Mesenchymal stem cell (in vitro differentiated cells and primary cell): ENCODE measurements at places on chromosomes 7 and 10.

GRCh38 chr10:23422003-23422411 lies 16.9 kb upstream of the OTUD1 start:
- peak; percentile 62 for DNase-seq

DNA sequence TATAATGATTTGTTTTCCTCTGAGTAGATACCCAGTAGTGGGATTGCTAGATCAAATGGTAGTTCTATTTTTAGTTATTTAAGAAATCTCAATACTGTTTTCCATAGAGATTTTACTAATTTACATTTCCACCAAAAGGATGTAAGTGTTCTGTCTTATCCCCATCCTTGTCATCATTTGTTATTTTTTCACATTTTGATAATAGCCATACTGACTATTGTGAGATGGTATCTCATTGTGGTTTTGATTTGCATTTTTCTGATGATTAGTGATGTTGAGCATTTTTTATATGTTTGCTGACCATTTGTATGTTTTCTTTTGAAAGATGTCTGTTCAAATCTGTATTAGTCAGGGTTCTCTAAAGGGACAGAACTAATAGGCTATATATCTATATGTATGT lies 160.0 kb upstream of the TMEM229A start:
- DNase-seq, result peak; percentile 15

GRCh38 chr7:25885057-25885576 lies 266.9 kb upstream of the NFE2L3 start:
- no peak for DNase-seq

DNA sequence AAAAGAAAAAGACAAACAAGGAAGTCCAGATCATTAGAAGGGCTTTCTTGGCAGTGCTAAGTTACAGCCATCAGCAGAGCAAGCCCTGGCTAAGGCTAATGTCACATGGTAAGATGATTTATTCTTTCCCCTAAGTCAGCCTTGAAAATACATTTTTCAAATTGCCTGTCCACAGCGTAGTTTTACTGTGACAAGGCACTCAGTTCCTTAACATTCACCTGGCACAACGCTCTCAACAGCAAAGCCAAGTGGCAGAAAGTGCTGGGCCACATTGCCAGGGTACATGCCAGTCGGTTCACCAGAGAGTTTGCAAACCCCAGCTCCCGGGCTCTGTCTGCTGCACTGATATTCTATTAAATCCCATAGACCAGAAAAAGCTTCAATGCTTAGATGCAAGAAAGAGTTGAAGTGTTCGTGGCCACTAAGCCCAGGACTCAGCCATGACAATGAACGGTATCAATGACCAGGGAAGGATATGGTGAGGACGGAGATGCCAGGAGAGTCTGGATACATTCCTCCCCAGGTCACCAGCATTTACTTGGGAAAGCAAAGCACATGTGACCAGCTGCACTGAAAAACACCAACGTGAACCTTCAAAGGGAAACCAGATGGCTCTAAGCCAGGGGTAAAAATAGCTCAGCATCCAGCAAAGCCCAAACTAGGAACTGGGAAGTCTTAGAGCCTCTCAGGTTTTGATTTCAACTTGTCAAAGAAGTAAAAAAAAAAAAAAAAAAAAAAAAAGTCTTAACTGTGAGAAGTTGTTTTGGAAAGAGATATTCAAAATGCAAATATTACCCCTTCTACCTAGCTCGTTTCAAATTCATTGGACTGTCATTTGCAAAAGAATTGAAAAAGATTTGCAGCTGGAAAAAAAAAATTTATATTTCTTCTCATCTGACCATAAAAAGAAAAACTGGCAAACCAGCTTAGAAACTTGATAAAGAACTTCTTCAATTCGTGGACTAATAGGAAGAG lies 23.9 kb upstream of the MPP7 start:
- DNase-seq, result peak; percentile 37

- DNase-seq, result no peak
Observed at GRCh38 chr10:131703941-131704340, 196.9 kb upstream of the PPP2R2D start.

DNA sequence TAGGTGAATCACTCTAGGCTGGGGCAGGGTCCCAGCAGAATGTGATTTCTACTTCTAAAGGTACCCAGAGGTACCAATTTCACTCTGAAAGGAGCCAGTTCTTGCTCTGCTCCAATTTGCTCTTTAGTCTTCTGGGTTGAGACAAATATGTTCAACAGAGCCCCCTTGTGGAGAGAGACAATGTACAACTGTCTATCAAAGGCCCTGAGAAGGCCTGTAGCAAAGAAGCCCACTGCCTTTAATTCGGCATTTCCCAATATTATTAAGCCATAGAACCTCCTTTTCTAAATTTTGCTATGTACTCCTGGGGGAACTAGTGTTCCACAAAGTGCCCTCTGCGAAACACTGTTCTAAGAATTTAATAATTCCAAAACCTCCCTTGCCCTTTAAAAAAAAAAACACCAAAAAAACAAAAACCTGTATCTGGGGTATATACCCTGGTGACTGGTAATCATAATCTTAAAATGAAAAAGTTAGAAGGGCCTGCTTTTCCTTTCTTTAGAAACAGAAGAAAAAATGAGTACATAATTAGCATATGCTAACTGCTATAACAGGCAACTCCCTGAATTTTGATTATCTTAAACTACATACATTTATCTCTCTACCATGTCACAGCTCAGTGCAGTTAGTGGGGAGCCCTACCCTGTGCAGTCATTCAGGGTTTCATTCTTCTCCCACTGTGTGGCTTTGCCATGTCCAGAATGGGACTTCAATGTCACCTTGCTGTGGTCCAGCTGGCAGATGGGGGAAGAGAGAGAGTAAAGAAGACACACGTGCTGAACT lies 160.9 kb upstream of the BMPER start:
- no peak for DNase-seq

DNA sequence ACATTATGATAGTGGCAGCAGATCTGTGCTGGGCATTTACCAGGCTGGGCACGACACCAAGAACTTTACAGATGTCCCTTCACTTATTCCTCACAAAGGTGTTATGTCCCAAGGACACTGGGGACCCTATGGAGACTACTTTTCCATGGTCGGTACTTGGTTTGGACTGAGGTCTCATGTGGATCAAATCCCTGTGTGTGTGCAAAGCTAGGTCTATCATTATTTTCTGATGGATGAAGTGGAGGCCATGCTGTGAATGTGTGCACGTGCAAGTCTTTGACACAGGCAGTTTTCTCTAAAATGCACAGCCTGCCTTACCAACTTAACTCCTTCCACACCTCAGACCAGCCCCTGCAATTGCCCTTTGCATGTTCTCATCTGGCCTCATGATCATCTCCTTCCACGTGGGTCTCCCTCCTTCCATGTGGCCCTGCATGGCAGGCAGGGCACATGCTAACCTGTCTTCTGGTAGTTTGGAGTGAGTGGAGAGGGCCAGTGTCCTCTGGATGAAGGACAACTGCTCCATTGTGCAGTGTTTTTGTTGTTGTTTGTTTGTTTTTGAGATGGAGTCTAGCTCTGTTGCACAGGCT lies 16.0 kb upstream of the ZNF273 start:
- no peak for DNase-seq

GRCh38 chr10:29454250-29454649 lies 165.4 kb downstream of the LYZL1 start:
- DNase-seq, result no peak

DNA sequence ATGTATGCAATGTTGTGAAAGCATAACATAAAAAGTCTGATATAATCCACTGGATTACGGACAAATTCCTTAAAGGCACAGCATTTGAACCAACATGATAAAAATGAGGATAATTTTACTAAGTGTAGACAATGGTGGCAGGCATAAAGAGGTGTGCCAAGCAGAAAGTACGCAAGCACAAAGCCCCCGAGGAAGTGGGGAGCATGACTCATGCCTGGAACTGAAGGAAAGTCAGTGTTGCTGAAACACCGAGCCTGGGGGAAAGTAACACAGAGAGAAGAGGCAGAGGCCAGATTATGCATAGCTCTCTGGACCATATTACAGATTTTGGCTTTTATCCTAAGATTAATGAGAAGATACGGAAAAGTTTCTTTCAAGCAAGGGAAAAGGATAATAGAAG lies 490.0 kb upstream of the PHF14 start:
- DNase-seq, result peak; percentile 7

- DNase-seq, result no peak
Observed at GRCh38 chr10:9076066-9076465, 1021.6 kb downstream of the GATA3 start.
